ENCODE measurements at places on chromosomes 16 and 17.

- DNase-seq: no peak
Observed at GRCh38 chr17:35087731-35088355, 24.3 kb upstream of the RFFL start.

DNA sequence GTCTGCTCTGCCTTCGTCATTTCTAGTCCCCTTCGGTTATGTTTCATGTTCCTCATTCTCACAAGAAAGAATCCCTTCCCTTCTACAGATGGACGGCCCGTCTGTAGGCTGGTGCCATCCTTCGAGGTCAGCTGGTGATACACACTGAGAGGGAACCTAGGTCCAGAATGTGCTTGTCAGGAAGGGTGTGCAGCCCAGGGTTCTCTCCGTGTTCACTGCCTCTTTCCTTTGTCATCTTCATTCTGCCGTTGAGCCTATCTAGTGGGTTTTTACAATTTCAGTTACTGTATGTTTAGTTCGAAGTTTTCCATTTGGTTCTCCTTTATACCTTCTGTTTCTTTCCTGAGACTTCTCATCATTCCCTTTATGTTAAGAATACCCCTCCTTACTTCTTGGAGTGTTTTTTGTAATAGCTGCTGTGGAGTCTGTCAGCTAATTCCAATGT lies 18.9 kb downstream of the KIAA0513 start:
- no peak for DNase-seq

DNA sequence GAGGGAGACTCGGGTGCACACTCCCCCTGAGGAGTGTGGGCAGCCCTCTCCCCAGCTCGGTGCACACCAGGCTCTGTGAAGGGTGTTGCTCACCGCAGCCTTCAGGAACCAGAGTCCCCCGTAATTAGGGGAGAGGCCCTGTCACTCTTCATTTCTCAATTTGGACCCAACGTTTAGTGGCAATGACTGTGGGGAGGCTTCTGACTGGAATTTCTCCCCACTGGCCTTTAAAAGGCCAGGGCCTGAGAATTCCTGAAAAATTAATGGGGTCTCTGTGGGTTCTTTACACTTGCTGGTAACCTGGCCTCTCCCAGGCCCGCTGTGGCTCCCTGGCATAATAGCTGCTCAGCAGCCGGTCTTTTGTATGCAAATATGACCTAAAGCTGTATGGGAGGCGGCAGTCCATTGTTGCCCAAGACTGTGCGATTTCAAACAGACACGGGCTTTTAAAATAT lies 209.7 kb downstream of the MSI2 start:
- DNase-seq: no peak

DNA sequence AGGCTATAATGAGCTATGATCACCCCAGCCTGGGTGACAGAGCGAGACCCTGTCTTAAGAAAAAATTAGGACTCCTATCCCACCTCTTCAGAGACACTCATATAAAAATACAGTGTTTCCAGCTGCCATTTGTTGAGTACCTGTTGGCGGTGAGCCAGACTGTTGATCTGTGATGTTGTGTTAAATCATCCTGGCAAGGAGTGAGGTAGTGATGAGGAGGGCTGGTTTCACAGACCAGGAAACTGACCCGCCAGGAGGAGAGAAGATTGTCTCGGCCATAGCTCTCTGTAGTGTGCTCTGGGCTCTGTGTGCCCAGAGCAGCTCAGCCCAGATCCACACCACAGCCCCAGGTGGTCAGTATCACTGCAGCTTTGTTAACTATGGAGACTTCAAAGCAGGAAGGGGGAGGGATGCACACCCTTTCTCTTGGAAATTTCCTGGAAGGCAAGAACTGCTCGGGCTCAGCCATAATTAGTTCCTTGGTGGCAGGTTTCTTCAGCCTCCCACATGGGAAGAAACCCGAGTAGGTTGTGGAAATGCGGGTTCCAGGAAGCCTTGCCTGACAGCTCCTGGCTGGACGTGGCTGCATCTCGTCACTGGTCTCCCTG lies 343.0 kb downstream of the SNX29 start:
- DNase-seq: no peak

- DNase-seq: no peak
Observed at GRCh38 chr16:67419931-67420330, 3.7 kb upstream of the ZDHHC1 start.

GRCh38 chr17:17494870-17495535 lies 1.2 kb downstream of the RASD1 start:
- no peak for DNase-seq

- DNase-seq: no peak
Observed at GRCh38 chr17:40074871-40075200, 12.1 kb downstream of the THRA start.

GRCh38 chr17:62724398-62725146 lies 83.5 kb downstream of the MARCHF10 start:
- no peak for DNase-seq

DNA sequence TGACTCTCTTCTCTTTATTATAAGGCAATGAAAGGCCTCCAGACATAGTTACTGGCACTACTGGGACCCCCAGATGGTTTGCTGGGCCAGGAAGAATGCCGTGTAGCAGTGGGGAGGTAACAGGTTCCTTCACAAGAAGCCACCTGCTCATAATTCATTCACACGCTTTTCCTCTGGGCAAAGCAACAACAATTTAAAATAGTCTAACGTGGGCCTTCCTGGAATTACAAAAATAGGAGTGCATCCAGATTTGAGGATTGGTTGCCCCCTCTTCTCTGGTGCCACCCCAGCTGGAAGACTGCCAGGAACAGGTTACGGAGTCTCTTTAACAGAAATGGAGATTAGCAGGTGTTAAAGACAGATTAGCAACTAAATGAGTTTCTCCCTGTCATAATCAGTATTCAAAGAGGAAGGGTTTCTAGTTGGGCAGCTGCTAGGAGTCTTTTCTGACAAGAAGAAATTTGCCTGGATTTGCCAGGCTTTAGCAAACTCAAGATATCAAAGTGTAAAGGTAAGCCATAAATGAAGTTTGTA lies 409.6 kb downstream of the NPIPA8 start:
- no peak for DNase-seq

GRCh38 chr17:55159251-55159650 lies 105.5 kb upstream of the HLF start:
- DNase-seq: no peak

GRCh38 chr16:9907752-9908151 lies 274.5 kb downstream of the GRIN2A start:
- no peak for DNase-seq

DNA sequence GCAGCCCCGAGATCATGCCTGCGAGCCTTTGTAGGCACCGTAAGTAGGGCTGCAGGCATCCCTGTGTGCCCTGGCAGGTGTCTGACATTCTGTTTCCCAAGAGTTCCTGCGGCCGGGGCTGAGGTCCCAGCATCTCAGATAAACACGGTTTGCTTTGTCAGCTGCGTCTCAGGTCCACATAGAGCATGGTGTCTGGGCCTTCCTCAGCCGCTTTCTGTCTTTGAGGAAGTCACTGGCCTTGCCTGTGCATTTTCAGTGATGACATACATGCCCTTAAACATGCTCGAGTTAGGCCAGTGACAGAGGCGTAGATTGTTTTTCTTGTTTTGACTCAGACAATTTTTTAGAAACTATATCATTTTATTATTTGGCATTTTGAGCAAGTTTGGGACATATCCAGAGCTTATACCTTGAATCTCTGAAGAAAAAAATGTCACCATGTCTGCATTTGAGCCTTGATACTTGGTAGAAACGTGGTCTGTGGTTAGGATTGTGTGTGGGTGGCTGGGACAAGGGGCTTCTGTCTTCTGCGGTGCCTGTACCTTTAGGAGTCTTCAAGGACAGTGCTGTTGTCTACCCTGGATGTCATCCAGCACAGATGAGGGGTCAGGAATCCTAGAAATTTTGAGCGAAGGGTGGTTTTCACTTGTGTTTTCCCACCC lies 105.8 kb downstream of the SNX29 start:
- no peak for DNase-seq

- no peak for DNase-seq
Observed at GRCh38 chr17:73427198-73427597, 115.4 kb upstream of the CDC42EP4 start.

DNA sequence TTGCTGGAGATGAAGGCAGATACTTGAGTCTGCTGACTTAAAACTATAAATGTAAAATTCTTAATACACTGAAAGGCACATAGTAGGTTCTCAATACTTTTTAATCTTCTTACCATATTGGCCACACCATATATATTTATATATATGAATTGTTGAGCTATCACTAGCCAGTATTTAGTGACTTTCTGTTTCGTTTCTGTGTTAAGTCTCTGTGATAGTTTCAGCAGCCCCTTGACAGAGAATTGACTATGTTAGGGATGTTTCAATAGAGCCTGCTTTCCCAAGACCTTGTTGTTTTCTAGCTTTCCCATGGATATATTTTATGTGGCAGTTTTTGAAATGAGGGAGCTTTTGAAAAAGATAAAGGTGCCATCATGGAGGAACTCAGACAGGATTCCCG lies 206.5 kb upstream of the GOT2 start:
- DNase-seq: no peak

- no peak for DNase-seq
Observed at GRCh38 chr17:78029697-78030096, 71.2 kb downstream of the TNRC6C start.

DNA sequence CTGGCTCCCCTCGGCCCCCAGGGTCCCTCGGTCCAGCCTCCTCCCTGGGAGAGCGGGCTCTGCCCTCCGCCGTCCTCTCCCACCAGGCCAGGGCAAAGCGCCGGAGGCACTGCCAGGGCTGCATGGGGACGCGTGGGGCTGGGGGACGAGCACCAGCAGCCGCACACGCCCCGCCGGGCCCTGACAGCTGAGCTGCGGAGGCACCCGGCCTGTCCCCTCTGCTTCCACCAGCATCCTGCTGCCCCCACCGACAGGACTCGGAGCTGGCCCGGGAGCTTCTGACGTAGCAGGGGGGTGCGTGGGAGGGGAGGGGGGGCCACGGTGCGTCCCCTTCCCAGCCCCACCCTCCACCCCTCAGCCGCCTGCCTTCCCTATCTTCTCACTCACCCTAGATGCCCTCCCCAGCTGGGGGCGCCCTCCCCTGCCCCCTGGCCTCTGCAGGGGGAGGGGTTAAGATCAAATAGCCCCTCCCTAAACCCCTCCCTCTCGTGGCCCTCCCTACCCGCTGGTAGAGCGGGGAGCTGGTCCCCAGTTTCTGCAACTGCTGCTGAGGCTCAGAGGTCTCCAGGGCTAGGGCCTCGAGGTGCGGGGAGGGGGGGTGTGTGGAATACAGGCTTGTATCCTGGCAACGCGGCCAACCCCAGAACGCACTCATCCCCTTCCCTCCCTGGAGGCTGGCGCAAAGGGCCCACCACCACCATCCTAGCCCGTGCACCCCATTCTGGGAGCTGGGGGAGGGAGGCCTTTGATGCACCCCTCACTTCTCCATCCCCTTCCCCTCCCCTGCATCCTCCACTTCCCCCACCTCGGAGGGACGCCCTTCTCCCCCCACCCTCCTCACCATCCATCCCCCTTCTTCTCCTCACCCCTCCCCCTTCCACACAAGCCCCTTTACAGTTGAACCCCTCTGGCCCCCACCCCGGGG lies 1.0 kb downstream of the SRCIN1 start:
- DNase-seq: no peak

DNA sequence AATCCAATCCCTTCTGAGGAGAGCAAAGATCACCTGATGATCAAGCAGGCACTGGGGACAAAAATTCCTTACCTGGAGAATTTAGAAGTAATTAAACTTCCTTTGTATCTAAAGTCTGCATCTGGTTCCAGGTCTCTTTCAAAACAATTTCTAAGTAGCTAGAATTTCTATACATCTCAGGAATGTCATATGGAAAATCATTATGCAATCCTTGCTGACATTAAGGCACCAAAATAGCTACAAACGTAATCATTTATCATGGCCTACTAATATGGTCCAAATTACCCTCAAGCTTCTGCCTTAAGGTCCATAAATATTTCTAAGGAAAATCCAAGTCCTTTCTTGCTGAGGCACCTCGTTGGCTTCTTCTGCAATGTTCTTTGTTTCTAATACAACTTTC lies 32.9 kb upstream of the YPEL2 start:
- DNase-seq: no peak

DNA sequence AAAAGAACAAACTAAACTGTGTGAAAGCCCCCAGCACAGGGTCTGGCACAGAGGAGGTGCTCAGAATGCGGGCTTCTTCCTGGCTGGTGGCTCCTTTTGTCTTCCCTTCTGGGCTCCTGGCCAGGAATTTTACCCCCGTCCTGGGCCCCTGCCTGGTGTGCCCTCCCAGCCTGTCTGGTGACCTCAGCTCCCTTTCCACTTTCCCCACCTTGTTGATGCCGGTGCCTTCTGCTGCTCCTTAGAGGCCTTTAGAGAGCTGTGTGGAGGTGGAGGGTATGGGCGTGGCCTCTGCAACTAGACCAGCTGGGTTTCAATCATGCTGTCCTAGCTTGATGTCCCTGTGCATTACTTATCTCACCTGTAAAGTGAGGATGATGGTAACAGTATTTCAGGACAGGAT lies 16.8 kb downstream of the PIRT start:
- DNase-seq: no peak

- DNase-seq: no peak
Observed at GRCh38 chr17:47368262-47368661, 44.5 kb downstream of the EFCAB13 start.

- no peak for DNase-seq
Observed at GRCh38 chr17:63550817-63551639, 751 bp downstream of the DCAF7 start.

GRCh38 chr16:85454171-85454872 lies 158.8 kb upstream of the GSE1 start:
- no peak for DNase-seq

- DNase-seq: no peak
Observed at GRCh38 chr16:91484-91883, 13.5 kb downstream of the MPG start.

- DNase-seq: no peak
Observed at GRCh38 chr16:77514500-77515220, 79.8 kb upstream of the ADAMTS18 start.

DNA sequence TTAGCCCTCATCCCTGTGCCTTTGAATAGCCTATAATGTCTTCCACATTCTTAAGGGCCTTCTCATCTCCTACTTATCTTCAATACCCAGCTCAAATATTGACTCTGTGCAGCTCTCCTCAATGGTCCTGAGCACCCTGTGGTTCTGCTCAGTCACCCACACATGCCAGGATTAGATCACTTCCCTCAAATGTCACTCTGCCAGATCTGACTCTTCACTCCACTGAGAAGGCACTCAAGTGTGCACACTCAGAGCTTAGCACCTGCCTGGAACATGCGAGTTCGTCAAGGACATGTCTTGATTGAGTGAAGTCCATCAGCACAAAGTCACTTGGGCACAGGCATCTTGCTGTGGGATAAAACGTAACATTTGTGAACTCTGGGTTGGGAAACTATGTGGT lies 404.8 kb downstream of the CDH13 start:
- no peak for DNase-seq

- DNase-seq: no peak
Observed at GRCh38 chr16:1178295-1178910, 25.5 kb downstream of the CACNA1H start.

DNA sequence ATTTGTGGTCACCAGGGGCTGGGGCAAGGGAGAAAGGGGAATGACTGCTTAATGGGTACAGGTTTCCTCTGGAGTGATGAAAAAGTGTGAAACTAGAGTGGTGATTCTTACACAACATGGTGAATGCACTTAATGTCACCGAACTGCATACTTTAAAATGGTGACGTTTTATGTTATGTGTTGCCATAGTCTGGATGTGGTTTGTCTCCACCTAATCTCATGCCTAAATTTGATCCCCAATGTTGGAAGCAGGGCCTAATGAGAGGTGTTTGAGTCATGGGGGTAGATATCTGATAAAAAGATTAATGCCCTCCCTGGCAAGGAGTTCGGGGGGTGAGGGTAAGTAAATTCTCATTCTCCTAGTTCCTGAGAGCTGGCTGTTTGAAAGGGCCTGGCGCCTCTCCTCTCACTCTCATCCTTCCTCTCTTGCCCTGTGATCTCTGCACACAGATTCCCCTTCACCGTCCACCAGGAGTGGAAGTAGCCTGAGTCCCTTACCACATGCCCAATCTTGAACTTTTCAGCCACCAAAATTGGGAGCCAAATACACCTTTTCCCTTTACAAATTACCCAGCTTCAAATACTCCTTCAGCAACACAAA lies 15.3 kb downstream of the XPO6 start:
- no peak for DNase-seq
